ENCODE measurements at places on chromosomes 11 and 22.

- DNase-seq: peak; percentile 83
Measured at GRCh38 chr11:121967131-121967704, 148.8 kb downstream of the BLID start.

DNA sequence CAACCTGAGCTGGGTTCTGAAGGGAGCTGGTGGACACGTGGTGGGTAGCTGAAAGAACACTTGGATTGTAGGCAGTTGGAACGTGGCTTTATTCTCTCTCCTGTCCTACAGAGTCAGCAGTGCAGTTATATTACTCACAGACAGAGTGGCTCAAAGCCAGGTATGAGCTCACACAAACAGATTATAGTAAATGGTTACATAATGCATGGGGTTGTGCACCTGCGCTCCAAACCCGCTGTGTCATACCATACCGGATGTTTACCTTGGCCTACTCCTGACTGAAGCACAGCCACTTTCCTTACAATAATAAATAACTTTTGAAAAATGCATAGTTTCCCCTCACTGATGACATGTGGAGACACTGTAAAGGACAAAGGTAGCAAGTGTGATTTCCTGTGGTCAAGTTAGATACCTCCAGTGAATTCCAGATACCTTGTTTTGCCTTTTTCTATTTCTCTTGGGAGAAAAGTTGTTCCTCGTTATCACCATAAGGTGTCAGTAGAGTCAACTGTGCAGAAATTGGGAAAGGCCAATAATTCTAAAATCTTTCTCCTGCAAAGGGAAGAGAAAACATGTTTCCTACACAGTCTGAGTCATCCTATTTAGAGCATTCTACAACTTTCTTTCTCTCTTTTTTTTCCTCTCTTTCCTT, 13.5 kb downstream of the MS4A6A start:
- peak; percentile 48 for DNase-seq

GRCh38 chr11:121421149-121421901, 30.8 kb upstream of the SORL1 start:
- no peak for DNase-seq

- DNase-seq: no peak
Measured at GRCh38 chr11:92053216-92053615, 171.4 kb upstream of the FAT3 start.

GRCh38 chr11:118263695-118264568, at the start of gene MPZL2:
TSS of gene MPZL2 (minus strand) at chr11:118264297. CDS start at chr11:118264153, 144 bp downstream.
- no peak for DNase-seq

Data from pons (tissue), 1 donor.